ENCODE measurements at places on chromosomes 5 and 9. TPM values are rescaled to one million over a fixed set of nuclear protein-coding genes. Genes with fewer than 3 reads are reported as not detected.

Gene ADAMTS19
- not detected for total RNA-seq

Gene ENTREP1
- not detected for total RNA-seq

Gene RMND5B
- total RNA-seq = 6.0 TPM

Gene WDR38
- total RNA-seq = not detected

Gene TGFBR1
- 90.1 TPM for total RNA-seq

Gene HAPLN1
- not detected for total RNA-seq

Gene NMUR2
- not detected for total RNA-seq

Gene GHR
- not detected for total RNA-seq

Gene TLE1
- total RNA-seq = 0.50 TPM

Gene NXNL2
- not detected for total RNA-seq

Gene TTC16
- total RNA-seq = 5.0 TPM

Gene ANXA2R
- total RNA-seq = 29.3 TPM

Gene CFAP157
- 0.16 TPM for total RNA-seq

Gene DHX29
- total RNA-seq = 16.7 TPM

Gene TRPM3
- total RNA-seq = not detected

Gene PPP3R2
- not detected for total RNA-seq

Gene SNCAIP
- total RNA-seq = not detected

Gene FTMT
- total RNA-seq = not detected

Gene TPM2
- total RNA-seq = 12.0 TPM

Gene AKNA
- 430 TPM for total RNA-seq

Gene RNF38
- total RNA-seq = 40.0 TPM

Gene UQCRQ
- total RNA-seq = 381 TPM

Gene CCDC192
- total RNA-seq = not detected

Gene IRX4
- total RNA-seq = not detected

Gene GARIN3
- not detected for total RNA-seq

Gene MYOT
- not detected for total RNA-seq

Gene ANKRD31
- total RNA-seq = 0.23 TPM

Gene ABO
- not detected for total RNA-seq

Gene LRRC19
- total RNA-seq = not detected

Gene AP3B1
- total RNA-seq = 44.3 TPM

Gene NPR3
- not detected for total RNA-seq

Gene ZNF462
- not detected for total RNA-seq
